ENCODE measurements at places on chromosomes 12 and 14.

- DNase-seq, result no peak
Measured at GRCh38 chr12:116125956-116126566, 151.4 kb downstream of the MED13L start.

GRCh38 chr12:41344776-41345470 is 156.8 kb downstream of the PDZRN4 start:
- no peak for DNase-seq

DNA sequence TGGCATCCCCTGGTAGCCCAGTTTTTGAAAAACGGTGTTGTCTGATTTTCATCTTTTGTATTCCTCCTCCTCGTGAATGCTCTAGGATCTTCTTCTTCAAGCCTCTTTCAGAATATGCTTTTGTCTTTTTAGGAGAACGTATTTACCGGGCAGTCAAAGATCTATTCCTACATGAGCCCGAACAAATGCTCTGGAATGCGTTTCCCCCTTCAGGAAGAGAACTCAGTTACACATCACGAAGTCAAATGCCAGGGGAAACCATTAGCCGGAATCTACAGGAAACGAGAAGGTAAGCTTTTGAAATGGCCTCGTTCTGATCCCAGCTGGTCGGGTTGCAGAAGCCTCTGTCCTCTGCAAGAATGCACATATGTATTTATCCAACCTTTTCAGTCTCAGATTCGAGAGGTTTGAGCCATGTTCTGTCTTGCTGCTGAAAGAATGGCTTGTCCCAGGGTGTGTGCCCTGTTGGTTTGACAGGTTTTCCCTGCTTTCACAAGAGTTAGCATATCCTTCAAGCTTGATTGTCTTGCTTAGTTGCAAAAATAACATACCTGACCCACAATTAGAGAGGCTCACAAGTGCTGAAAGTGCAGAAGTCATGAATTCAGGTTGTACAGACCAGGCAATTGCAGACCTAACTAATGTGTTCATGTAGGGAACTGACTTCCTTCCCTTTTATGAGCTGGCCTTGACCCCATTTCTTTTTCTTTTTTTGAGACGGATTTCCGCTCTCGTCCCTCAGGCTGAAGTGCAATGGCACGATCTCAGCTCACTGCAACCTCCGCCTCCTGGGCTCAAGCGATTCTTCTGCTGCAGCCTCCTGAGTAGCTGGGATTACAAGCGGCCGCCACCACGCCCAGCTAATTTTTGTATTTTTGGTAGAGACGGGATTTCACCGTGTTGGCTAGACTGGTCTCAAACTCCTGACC is 6.8 kb downstream of the KMT5A start:
- no peak for DNase-seq

DNA sequence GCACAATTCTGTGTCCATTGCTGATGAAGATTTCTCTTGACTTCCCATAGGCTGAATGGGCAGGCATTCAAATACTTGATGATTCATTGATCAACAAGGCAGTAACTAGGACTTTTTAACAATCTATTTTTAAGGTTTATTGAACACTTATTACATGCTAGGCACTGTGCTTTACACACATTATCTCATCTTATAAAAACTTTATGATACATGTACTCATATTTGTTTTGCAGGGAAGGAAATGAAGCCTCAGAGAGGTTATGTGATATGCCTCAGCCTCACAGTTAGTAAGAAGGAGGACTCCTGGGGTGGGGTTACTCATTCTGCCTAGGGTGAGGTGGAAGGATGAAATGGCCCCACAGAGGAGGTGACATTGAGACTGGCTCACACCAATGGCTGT is 12.9 kb upstream of the EMP1 start:
- no peak for DNase-seq

- no peak for DNase-seq
Measured at GRCh38 chr12:52207106-52207505, 15.3 kb upstream of the KRT80 start.

- DNase-seq, result no peak
Measured at GRCh38 chr12:31658471-31659086, 909 bp upstream of the ETFBKMT start.

DNA sequence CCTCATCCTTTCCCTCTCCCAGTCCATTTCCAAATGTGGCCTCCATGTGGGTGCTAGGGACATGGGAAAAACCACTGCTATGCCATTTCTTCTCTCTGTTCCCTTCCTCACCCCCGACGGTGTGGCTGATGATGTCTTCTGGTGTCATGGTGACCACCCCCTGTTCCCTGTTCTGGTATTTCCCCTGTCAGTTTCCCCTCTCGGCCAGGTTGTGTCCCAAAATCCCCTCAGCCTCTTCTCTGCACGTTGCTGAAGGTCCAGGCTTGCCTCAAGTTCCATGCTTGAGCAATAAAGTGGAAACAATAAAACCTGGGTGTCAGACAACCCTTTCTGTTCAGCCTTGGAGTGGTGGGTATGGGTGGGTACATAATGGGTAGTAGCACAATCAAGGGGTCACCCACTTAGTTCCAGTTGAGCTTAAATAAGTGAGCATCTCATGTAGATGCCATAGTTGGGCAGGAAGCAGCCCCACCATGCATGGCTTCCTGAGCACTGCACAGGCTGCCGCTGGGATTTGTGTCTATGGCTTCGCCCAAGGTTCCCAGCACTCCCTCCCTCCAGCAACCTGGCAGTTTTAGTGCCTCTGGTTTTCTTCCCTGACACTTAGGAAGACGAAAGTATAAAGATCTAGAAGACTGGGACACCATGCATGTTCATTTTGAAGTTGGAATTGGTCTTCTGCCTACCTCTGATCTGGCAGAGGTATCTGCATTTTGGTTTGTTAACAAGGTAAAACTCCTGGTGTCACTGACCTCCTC is 8.7 kb upstream of the ITFG2 start:
- no peak for DNase-seq

DNA sequence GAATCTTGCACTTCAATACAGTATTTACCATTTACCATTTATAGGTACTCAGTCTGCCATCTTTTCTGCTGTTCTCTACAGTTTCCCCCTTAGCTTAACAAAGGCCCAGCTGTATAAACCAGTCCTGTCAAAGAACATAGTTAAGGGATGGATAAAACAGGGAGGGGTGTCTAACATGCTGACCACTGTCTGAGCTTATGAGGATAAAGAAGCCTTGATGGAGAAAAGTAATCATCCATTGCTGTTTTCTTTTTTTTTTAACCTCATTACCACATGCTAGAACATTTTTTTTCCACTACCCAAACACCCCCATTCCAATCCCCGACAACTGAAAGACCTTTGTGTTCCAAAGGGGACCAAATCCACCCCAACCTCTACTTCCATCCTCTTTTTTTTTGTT is 39.9 kb downstream of the SOX5 start:
- DNase-seq, result no peak

DNA sequence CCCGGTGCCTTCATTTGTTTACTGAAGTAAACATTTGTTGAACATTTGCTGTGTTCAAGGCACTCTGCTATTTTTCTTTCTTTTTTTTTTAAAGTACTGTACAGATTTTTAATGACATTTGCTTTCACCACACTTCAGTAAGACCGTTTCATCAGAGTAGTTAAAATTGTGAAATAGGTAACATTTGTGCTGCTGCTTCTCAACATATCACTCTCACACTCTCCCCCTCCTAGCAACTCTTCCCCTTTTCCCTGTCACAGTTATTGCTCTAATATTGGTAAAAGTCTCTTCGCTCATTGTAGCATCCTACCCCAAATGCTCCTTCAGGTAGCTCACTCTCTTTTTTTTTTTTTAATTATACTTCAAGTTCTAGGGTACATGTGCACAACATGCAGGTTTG is 49.6 kb downstream of the SRGAP1 start:
- DNase-seq, result no peak

DNA sequence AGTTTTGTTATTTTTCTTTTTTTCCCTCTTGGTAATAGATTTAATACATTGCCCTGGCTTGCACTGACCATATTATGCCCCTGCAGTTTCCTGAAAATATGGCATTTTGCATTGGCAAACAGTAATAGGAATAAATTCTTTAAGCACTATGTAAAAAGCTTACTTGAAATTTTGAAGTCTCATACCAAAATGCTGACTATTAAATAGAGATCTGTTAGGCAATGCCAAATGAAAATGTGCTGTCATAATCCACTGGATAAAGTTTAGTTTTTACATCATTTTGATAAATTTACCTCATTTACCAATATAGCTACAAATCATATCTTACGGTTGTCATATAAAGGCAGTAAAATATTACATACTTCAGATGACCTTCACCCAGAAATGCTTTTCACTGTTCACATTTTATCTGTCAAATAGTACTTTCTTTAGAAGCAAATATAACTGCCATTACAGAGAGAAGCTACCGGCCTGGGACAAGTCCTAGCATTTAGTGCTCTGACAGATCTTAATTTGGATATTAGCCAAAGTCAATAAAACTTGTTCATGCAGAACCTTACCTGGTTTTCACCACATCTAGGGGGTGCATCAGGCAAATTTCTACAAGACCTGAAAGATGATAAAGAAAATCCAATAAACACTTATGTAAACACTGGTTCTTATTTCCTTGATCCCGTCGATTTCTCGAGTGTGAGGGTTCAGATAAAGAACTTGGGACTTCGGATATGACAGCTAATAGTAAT is 212.9 kb downstream of the PAX9 start:
- no peak for DNase-seq

DNA sequence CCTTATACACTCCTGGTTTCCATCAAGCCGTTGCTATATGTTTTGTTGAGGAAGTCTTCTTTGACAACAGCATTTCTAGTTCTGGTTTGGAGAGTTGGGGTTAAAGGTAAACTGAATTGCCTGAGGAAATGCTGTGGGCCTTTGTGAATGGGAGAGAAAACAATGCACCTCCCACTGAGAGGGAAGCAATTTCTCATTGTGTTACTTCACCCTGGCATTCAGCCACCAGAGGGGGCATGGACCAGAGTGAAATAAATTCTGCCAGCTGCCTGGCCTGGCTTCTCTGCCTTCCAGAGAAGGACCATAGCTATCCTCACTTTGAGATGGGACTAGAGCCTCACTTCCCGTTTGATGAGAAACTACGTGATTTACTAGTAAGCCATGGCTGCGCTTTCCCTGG is 475.3 kb downstream of the EGLN3 start:
- DNase-seq, result peak; percentile 49

DNA sequence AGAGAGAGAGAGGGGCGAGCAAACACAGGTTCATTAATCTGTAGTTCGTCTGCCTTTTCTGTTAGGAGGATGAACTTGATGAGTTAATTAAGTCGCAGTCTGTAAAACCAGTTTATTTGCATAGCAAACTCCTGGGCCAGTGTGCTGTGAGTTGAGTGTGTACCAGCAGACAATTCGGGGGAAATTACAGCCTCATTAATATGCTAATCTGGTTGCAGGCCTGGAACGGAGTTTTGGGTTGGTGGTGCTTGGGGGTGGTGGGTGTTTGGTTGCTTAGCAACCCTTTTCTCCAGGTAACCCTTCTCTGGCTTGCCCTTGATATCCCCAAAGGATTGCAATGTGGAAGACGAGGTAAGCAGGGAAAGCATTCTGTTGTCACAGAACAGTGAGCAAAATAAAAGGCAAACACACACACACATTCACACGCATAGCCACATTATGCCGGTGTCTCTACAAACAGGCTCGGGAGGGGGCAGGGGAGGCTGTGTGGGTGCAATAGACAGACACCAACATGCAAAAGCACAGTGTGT is 29.2 kb upstream of the LHX5 start:
- DNase-seq, result no peak

GRCh38 chr12:29343022-29343799 is 37.8 kb downstream of the ERGIC2 start:
- DNase-seq, result no peak

- DNase-seq, result no peak
Measured at GRCh38 chr12:85775091-85775490, 61.1 kb downstream of the RASSF9 start.

GRCh38 chr14:74566174-74567141 is 45.6 kb downstream of the LTBP2 start:
- DNase-seq, result no peak

- DNase-seq, result no peak
Measured at GRCh38 chr12:55718015-55718414, 2.2 kb downstream of the BLOC1S1 start.

- DNase-seq, result peak; percentile 20
Measured at GRCh38 chr12:69821456-69822159, 3.4 kb upstream of the MYRFL start.

GRCh38 chr14:35532783-35533356 is 1.1 kb upstream of the INSM2 start:
- no peak for DNase-seq

- DNase-seq, result no peak
Measured at GRCh38 chr12:85695097-85695715, 141.0 kb downstream of the RASSF9 start.

GRCh38 chr12:68789144-68789878 is 18.7 kb upstream of the MDM2 start:
- no peak for DNase-seq

GRCh38 chr12:22974865-22975264 is 349.9 kb downstream of the ETNK1 start:
- no peak for DNase-seq

DNA sequence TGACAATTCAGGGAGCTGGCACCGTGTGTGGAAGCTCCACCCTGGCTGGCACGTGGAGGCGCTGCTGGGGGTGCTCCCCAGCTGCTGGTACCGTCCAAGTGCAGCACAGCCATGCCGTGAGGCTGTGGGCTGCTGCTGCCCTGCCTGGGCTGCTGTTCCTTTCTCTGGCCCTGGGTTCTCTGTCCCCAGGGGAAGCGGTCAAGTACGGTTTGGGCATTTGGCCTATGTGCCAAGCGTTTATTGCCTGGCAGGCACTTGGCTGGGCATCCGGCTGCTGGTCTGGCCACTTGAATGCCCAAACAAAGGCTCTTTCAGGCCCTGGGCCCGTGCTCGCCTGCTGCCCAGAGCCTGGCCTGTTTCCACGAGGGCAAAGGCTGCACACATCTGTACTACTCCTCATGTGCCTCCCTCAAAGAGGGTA is 39.6 kb downstream of the RHOF start:
- no peak for DNase-seq

DNA sequence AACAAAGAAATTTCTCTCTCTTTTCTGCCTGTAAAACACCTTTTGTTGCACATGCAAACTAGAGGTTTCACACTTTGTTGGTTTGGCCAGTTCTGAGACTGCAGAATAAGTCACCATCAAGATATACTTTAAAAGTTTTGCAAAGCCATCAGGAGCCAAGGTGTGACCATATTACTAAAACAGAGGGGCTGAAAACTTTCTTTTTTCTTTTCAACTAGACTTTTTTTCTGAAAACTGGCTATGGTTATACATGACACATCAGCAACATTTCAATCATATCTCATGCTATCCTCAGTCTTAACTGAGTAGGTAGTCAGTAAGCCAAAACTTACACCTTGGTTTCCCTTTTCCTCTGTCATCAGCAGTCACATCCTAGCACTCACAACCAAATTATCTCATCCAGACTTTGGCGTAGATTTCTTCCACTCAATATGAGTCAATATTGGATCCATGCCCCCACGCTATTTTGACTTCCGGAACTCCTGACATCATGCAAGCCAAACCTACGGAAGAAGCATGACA is 4.1 kb upstream of the IFNG start:
- DNase-seq, result no peak

Data from HEK293T (cell line).